Glutamatergic neuron (in vitro differentiated cells): ENCODE measurements at places on chromosomes 2 and 18.

GRCh38 chr2:242012956-242013764, 143.6 kb downstream of the RTP5 start:
- peaks cover 9% of the 10 kb centered on the region for H3K27me3 ChIP-seq
- H3K27ac ChIP-seq, result no peak overlapping the region
- no peaks in the 10 kb centered on the region for H3K4me1 ChIP-seq
- H3K36me3 ChIP-seq, result no peaks in the 10 kb centered on the region
- DNase-seq, result no peak
- no peak overlapping the region for H3K4me3 ChIP-seq

GRCh38 chr2:96526615-96527285, 9.8 kb upstream of the ARID5A start:
- no peak overlapping the region for H3K27ac ChIP-seq
- DNase-seq, result no peak
- peaks cover 8% of the 10 kb centered on the region for H3K4me1 ChIP-seq
- H3K27me3 ChIP-seq, result peaks cover 2% of the 10 kb centered on the region

GRCh38 chr2:11863513-11864328, 117.3 kb downstream of the LPIN1 start:
- no peak overlapping the region for H3K27ac ChIP-seq
- H3K4me3 ChIP-seq, result no peak overlapping the region
- H3K27me3 ChIP-seq, result peaks cover 2% of the 10 kb centered on the region
- H3K4me1 ChIP-seq, result peaks cover 2% of the 10 kb centered on the region
- peaks cover 15% of the 10 kb centered on the region for H3K36me3 ChIP-seq

DNA sequence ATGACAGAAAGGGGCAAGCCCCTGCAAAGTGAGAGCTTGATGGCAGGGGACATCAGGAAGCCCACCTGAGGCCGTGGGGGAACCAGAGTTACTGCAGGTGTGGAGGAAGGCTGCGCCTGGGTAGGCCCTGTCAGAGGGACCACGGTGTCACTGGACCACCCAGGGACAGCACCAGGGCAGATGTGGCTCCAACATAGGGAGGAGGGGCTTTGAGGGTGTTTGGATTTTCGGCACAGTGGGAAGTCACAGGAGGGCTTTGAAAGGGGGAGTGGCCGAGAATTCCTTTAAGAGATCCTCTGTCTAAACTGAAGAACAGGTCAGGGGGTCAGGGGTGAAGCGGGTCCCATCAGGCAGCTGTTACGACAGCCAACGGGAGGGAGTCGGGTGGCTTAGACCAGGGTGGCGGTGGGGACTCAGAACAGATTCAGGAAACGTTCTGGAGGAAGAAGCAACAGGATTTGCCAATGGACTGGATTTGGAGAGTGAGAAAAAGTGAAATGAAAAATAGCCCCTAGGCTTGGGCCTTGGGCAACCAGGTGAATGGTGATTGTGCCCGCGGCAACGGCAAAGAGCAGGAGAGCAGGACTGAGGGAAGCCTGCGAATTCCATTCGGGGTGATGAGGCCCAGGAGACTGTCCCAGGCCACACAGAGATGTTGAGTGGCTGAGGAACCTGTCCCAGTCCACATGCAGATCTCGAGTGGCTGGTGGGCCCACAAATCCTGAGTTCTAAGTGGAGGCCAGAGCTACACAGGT, 166.1 kb downstream of the LAMA1 start:
- no peak overlapping the region for H3K27ac ChIP-seq
- H3K36me3 ChIP-seq, result peaks cover 6% of the 10 kb centered on the region
- H3K27me3 ChIP-seq, result peaks cover 5% of the 10 kb centered on the region
- no peaks in the 10 kb centered on the region for H3K4me1 ChIP-seq

DNA sequence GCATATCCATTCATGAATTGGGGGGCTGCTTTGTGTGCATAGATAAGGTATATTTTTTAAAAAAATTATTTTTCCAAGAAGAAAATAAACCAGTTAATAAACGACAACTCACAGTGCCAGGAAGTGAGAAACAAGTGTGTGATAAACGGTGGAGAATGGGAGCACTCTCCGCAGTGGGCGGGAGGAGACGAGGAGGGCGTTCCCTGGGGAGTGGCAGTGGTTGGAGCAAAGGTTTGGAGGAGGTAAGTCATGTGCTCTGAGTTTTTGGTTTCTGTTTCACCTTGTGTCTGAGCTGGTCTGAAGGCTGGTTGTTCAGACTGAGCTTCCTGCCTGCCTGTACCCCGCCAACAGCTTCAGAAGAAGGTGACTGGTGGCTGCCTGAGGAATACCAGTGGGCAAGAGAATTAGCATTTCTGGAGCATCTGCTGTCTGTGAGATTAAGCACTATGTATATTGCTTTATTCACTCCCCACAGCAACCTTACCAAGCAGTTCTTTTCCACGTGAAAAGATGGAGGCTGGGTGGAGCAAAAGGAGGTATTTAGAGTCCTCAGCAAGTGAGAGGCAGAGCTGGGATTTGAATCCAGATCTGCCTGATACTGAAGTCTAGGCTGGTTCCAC, 27.0 kb upstream of the CASP8 start:
- no peak overlapping the region for H3K27ac ChIP-seq
- no peaks in the 10 kb centered on the region for H3K36me3 ChIP-seq
- H3K4me1 ChIP-seq, result peaks cover 2% of the 10 kb centered on the region
- DNase-seq, result no peak

DNA sequence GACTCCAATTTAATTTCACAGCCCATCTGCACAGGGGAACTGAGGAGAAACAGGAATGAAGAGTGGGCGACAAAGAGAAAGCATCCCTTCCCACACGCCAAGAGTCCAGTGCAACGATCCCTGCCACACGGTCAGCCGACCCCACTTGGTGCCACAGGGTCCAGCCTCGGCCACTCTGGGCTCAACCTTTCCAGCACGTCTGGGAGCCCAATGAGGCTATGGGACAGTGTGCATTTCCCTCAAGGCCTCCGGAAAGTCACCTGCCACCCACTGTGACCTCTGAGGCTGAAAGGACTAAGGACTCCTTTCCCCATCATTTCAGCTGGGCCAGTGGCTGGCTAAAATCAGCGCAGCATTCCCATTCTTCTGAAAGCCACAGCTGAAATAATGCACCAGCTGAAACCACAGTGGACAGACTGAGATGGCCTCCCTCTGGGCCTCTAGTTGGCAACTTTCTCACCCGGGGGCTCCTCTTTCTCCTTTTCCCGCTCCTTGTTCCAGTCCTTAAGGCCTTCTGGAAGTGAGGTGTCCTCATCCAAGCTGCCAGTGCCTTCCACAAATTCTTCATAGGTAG, 21.2 kb downstream of the TUBB6 start:
- H3K4me1 ChIP-seq, result peaks cover 4% of the 10 kb centered on the region
- peaks cover 4% of the 10 kb centered on the region for H3K36me3 ChIP-seq
- H3K27me3 ChIP-seq, result peaks cover 3% of the 10 kb centered on the region
- no peak for DNase-seq
- H3K27ac ChIP-seq, result no peak overlapping the region

DNA sequence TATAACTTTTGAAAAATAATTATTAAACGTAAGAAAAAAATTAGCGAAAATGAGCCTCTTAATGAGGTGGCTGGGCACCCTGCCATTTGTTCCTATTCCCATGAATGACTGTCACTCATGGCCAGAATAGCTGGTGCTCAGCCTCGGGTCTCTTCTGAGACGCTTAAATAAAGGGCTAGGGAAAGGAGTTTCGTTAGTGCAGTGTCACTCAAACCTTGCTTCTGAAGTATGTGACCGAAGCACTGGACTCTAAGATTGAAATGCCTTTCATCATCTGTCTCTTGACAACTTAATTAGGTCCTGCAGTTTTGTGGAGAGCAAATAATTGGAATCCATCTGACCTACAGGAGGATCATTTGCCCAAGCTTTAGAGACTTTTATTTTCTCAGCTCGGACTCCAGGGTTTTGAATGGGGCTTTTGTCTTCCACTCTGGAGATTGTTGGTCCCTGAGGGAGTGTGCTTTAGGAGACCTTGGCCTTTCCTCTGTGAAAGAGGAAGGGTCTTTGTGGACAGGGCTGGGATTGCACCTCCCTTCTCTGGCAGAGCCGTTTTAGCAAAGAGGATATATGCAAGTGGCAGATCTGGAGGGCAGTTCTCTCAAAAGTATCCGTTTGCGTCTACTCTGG, 42.3 kb upstream of the FHOD3 start:
- H3K27me3 ChIP-seq, result peaks cover 1% of the 10 kb centered on the region
- no peak for DNase-seq
- no peak overlapping the region for H3K27ac ChIP-seq
- H3K36me3 ChIP-seq, result no peaks in the 10 kb centered on the region

DNA sequence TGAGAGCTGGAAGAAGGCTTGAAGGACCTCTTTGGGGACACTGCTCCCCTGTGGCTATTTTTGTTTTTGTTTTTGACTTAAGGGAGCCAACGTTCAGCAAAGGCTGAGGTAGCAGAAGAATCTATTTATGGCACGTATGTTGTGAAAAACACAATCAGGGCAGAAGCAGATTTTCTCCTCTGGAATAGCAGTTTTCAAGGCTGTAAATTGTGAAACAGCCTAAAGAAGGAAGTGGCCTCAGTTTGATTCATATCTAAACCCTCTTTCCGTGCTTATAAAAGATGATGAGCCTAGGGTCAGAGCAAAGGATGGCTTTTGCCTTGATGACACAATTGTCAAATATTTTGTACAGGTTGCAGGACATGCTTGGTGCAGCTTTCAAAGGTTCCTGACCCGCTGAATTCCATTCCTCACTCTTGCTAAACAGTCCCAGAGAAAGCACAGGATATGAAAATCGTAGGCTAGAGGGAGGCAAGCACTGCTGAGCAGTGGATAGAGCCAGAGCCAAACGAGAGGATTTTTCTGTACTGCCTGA, 106.2 kb upstream of the DLX2 start:
- DNase-seq, result no peak
- H3K27ac ChIP-seq, result no peak overlapping the region

- no peaks in the 10 kb centered on the region for H3K4me1 ChIP-seq
- H3K36me3 ChIP-seq, result peaks cover 7% of the 10 kb centered on the region
- no peak overlapping the region for H3K4me3 ChIP-seq
- no peaks in the 10 kb centered on the region for H3K27me3 ChIP-seq
These were observed 39.1 kb upstream of the ODC1 start for GRCh38 chr2:10487081-10487740.

DNA sequence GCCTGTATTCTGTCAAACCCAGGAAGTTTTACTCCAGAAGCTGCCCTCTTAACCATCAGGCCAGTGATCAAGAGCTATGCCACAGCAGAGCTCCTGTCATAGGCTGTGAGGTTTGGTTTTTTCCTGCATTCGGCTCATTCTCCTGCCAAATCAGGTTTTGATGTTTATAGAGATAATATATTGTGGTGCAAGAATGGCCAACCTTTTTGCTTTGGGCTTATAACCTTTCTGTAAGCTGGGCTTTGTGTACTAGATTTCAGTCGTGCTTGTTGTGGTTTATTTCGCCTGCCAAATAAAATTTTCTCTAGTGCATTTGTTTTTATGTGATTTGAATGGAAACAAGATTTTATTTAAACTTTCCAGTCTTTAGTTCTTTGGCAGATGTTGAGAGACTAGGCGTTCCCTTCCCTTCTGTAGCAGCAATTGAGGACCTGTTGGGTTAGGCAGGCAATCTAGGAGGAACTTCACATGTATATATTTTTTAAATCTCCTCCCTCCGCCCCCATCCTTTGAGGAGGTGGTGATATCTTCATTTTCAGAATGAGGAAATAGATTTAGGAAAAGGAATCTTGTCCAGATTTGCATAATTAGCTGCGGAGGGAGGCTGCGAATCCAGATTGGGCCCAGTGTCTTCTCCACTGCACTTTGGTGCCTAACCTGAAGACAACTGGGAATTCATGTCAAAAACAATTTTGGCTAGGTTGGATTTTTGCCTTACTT, 2.6 kb downstream of the KDM3A start:
- peaks cover 21% of the 10 kb centered on the region for H3K4me1 ChIP-seq
- H3K27ac ChIP-seq, result no peak overlapping the region
- H3K27me3 ChIP-seq, result peaks cover 9% of the 10 kb centered on the region
- H3K36me3 ChIP-seq, result peaks cover 18% of the 10 kb centered on the region

GRCh38 chr18:56299740-56300139, 338.7 kb downstream of the TXNL1 start:
- no peaks in the 10 kb centered on the region for H3K36me3 ChIP-seq
- no peak overlapping the region for H3K27ac ChIP-seq
- DNase-seq, result no peak
- peaks cover 1% of the 10 kb centered on the region for H3K27me3 ChIP-seq

DNA sequence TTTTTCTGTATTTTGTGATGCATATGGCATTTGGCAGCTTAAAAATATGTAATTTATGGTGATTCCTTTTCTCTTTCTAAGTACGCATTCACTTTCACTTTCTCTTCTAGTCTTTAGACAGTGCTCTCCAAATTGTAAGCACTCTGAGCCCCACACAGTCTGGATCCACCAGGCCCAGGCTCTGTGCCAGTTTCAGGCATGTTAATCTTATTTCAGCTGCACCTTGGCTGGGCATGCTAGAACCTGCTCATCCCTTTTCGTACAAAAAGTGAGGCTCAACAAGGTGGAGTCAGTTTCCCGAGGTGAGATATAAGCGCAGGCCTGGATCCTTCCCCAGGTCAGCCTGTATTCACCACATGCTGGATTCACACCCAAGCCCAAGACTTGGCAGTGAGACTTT, 203.9 kb downstream of the MTX2 start:
- H3K27me3 ChIP-seq, result peaks cover 2% of the 10 kb centered on the region
- no peak overlapping the region for H3K4me3 ChIP-seq
- H3K4me1 ChIP-seq, result no peaks in the 10 kb centered on the region
- no peak for DNase-seq
- H3K36me3 ChIP-seq, result peaks cover 4% of the 10 kb centered on the region
- H3K27ac ChIP-seq, result no peak overlapping the region

DNA sequence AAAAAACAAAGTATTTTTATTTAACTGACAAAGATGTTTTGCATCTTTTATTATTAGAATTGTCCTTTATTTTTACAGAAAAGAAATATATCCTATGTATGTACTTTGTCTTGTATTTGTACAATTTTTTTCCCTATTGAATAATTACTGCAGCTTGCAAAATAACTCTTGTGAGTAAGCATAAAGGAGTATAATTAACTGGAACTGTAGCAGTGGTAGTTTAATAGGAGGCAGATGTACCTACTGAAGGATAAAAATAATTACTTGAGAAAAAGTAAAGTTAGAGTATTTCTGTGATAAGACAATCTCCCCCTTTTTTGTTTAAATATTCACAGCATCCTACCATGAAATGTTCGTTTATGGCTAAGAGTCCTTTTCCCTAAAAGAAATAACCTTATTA, 34.7 kb downstream of the EHBP1 start:
- H3K27ac ChIP-seq, result no peak overlapping the region
- no peak overlapping the region for H3K4me3 ChIP-seq
- H3K27me3 ChIP-seq, result peaks cover 2% of the 10 kb centered on the region
- H3K4me1 ChIP-seq, result peaks cover 5% of the 10 kb centered on the region

DNA sequence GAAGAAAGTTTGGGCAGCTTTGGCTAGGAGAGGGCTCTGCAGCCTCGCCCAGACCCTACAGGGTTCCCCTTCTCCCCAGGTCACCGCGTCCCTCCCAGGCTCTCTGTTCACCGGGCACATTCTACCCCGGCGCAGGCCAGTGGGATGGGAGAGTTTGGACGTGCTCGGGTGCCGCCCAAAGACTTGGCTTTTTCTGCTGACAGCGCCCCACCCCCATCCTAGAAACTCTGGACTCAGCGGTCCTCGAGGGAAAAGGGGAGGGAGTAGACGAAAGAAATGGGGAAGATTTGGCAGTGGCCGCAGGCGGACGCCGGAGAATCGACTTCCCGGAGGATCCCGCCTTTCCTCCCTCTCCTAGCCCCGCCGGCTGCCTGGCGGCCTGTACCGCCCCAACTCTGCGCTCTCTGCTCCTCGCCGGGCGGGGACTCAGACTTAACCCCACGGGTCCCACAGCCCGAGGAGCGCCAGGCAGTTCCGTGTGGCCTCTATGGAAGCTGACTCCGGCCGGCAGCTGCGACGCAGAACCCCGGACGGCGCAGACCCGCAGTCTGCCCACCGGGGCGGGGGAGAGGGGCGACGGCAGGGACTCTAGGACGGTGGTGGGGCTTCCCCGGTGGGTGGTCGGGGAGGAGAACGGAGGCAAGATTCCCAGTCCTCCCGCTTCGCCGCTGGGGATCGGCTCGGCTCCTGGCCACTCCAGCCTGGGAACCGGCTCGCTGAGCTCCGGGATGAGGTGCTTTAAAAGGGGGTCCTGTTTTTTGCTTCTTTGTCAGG, 863 bp upstream of the SIX2 start:
- peaks cover 8% of the 10 kb centered on the region for H3K36me3 ChIP-seq
- peak overlapping the region; percentile 74 for H3K4me3 ChIP-seq
- H3K27ac ChIP-seq, result no peak overlapping the region
- peaks cover 6% of the 10 kb centered on the region for H3K4me1 ChIP-seq
